ENCODE measurements at places on chromosomes 5 and 9. TPM values are rescaled to one million over a fixed set of nuclear protein-coding genes. Genes with fewer than 3 reads are reported as not detected.

Gene ANXA2R
- total RNA-seq: 1.3 TPM

Gene BARHL1
- not detected for total RNA-seq

Gene IFNA6
- not detected for total RNA-seq

Gene PCDHAC2
- total RNA-seq: 0.51 TPM

Gene ATG12
- total RNA-seq: 26.2 TPM

Gene TOR1B
- 8.8 TPM for total RNA-seq

Gene BAAT
- 0.24 TPM for total RNA-seq

Gene FRMPD1
- total RNA-seq: 1.2 TPM

Gene ADAMTS12
- total RNA-seq: 1.1 TPM

Gene UNC5A
- 0.62 TPM for total RNA-seq

Gene CDH6
- 1.3 TPM for total RNA-seq

Gene SOX30
- 0.42 TPM for total RNA-seq

Gene SLC27A6
- total RNA-seq: 29.1 TPM

Gene PCDHAC1
- total RNA-seq: 0.23 TPM

Gene C1QTNF2
- total RNA-seq: 4.3 TPM

Gene ADAMTS2
- total RNA-seq: 21.3 TPM

Gene PCDHA4
- total RNA-seq: 0.21 TPM

Gene SEMA6A
- 4.1 TPM for total RNA-seq

Gene MAMDC2
- 18.1 TPM for total RNA-seq

DNA sequence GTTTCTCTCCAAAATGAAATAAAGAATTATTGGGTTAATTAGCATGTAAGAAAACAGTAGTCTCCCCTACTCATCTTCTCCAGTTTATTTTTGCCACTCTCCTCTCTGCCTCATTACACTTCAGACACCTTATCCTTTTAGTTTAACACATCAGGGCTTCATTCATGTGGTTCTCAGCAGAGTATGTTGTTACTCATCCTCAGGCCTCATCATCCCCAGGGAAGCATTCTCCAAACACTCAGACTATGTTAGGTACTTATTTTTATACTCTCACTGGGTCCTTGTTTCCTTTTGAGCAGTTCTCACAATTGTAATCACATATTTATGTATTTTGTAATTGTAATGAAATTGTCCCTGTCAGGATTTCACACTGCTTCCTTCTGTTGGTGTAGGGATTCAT lies 470.5 kb downstream of the PDE4D start:
- no peak for DNase-seq

- no peak for DNase-seq
Measured at GRCh38 chr9:20189871-20190270, 401.0 kb upstream of the SLC24A2 start.

- DNase-seq: peak; percentile 97
Measured at GRCh38 chr5:58582803-58583491, at the start of gene RAB3C. Gene RAB3C (plus strand): TSS chr5:58583075. CDS start chr5:58583209, 134 bp downstream.

GRCh38 chr5:173963867-173964441 lies 25.0 kb upstream of the C5orf47 start:
- no peak for DNase-seq

DNA sequence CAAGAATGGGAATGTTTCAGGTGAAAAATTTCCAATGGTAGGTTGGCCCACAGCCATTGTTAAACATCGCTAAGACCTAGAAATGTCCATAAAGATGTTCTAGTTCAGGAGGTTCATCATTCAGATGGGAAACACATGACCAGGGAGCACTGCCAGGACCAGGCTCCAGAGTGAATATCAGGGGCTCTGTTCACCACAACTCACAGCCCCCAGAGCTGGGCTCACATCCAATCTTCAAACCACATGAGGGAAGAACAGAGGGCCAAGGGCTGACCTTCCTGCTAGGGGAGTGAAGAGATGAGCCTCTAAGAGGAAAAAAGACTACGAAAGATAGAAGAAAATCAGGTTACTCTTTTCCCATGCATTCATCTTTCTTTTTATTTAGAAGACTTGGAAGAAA lies 205.8 kb downstream of the SEMA5A start:
- DNase-seq: no peak

GRCh38 chr5:98292496-98292895 lies 481.0 kb upstream of the RGMB start:
- no peak for DNase-seq

- DNase-seq: no peak
Measured at GRCh38 chr9:81476813-81477490, 212.4 kb downstream of the TLE1 start.

GRCh38 chr5:158079097-158079496 lies 220.2 kb upstream of the CLINT1 start:
- DNase-seq: no peak

DNA sequence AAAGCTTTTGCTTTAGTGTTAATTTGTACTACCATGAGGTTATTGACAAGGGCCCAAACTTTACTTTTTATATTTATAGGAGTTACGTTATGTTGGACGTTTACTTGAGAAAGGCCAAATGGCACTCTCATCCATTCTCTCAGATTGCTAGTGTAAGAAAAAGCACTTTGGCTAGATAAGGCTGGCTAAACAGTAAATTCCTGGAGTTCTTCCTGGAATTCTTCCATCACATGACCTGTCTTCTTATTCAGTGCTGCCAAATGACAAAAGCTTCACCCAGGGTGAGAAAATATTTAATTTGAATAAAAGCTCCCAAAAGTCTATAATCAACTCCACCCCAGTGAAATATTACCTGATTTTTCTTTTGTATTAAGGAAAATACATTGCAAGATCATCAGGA lies 1568.9 kb upstream of the ACO1 start:
- no peak for DNase-seq

GRCh38 chr5:154309805-154310204 lies 119.3 kb downstream of the GALNT10 start:
- DNase-seq: no peak

GRCh38 chr9:129237803-129238202 lies 59.7 kb upstream of the IER5L start:
- no peak for DNase-seq

- no peak for DNase-seq
Measured at GRCh38 chr9:131180454-131180853, 55.1 kb downstream of the NUP214 start.

DNA sequence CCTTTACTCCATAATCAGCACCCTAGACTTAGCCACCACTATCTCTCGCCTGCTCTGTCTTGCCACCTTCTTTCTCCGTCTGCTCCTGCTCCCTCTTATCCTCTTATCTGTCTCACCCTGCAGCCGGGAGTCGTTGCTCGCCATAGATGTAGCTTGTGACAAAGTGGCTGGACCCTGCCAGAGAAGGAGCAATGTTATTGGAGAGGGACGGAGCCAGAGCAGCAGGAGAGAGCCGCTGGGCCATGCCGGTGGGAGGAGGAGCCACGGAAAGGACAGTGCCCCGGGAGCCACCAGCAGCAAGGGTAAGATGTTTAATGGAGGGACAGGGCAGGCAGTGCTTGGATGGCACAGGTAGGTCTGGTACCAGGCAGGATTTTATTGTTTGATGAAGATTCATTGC lies 137.3 kb downstream of the SEC61B start:
- no peak for DNase-seq

DNA sequence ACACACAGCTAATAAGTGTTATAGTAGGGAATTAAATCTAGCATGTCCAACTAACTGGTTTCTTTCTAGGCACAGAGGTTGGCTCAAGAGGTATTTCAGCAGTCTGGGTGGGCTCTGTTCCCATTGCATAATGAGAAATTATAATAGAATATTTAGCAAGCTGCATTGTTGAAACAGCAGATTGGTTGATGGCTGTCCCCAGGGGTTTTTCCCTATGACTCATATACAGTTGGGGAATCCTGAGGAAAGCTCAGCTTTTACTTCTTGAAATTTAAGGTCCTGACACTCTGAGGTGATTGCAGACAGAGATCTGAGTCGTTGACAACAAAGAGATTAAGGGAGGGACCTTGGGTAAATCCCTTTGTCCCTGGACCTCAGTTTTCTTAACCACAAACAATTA lies 38.3 kb upstream of the TNFSF8 start:
- DNase-seq: no peak

DNA sequence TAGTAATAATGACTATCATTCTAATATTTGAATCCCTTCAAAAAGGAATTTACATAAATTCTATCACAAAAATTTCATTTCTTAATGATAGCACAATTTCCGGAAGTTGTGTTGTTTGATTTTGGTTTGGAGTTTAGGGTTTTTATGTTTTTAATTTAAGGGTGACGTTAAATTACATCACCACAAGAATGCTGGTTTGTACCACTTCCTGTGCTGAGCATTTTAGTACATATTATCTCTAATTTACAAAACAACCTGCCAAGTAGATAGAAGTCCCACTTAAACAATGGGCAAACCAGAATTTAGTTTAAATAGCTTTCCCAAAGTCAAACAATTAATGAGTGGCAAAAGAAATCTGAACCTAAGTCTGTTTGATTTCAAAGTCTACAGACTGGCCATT lies 63.4 kb downstream of the DENND1A start:
- DNase-seq: no peak

GRCh38 chr5:77993855-77994318 lies 217.7 kb upstream of the TBCA start:
- no peak for DNase-seq

GRCh38 chr9:14313378-14313940 lies 482 bp downstream of the NFIB start:
- no peak for DNase-seq

- DNase-seq: no peak
Measured at GRCh38 chr5:130206686-130207085, 302.4 kb downstream of the CHSY3 start.

DNA sequence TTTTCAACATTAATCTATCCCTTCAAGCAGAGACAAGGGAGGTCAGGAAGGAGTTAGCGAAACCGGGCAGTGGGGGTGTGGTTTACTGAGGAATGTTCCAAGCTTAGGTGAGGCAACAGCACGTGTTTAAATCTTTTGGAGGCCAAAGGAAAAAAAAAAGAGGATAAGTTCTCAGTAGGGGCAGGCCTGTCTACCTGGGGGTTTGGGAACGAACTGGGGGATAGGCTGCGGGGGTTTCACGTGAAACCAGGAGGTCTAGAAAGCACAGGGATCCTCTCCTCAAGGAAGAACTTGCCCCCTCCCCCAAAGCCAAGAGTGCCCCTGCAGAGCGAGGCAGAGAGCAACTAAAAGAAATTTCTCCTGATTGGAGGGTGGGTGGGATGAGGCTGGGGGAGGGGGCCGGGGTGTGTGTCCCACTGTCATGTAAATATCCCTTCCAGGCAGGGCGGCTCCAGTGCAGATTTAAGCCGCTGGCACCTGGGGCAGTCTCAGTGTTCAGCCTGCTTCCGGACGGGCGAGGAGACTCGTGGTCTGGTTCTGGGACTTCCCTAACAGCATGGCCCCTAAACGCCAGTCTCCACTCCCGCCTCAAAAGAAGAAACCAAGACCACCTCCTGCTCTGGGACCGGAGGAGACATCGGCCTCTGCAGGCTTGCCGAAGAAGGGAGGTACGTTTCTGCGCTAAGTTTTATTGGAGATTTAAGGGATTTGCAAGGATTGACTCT lies 5.5 kb upstream of the SET start:
- peak; percentile 69 for DNase-seq

All from right cardiac atrium (tissue), 5 donors.